ENCODE measurements at places on chromosomes 16 and 17.

GRCh38 chr16:68626557-68626956, 18.6 kb upstream of the CDH3 start:
- no peak for DNase-seq

DNA sequence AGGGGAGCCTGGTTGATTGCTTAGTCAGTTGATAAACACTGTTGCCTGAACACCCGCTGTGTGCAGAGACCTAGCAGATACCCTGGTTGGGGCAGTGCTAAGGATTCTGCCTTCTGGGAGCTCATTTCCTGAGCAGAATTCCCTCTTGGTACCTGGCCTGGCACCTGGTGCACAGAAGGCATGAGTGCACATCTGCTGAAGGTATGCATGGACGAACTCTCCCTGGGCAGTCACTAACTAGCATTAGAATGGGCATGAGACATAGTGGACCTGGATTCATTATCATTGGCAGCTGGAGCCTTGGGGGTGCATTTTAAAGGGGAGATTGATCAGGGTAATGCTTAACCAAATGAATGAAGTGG, 13.1 kb downstream of the ADCY7 start:
- no peak for DNase-seq

DNA sequence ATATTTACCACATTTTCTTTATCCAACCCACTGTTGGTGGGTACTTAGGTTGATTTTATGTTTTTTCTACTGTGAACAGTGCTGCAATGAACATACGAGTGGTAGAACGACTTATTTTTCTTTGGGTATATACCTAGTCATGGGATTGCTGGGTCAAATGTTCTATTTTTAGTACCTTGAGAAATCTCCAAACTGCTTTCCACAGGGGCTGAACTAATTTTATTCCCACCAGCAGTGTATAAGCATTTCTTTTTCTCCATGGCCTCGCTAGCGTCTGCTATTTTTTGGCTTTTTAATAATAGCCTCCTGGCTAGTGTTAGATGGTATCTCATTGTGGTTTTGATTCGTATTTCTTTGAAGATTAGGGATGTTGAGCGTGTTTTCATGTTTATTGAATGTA, 202.3 kb downstream of the LGALS9B start:
- DNase-seq = no peak

DNA sequence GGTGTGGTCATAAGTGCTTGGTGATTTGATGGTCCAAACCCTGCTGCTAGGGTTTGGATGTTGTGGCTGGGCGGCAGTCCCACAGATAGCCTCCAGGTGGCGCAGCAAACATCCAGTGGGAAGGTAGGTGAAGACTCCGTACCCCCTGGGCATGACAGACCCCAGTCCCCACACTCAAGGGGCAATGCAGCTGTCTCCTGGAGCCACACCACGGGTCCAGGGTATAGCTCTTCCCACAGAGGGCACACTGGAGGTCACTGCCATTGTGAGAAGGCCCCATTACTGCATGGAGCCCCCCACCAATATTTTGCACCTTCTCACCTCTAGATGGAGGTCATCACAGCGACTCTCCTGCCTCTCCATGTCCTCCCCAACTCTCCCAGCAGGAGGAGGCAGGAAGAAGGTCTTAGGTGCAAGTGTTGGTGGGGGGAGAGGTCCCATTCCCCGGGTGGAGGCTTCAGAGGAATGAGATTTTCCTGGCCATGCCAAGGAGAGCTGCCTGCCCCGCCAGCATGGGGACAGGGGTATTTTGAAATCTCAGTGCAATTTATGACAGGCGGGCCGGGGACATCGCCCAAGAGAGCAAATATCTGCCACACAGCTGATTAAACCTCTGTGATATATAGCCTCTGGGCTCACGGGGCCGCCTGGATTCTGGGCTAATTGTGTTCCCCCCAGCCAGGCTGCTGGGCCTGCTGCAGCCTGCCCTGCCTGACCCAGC, 17.1 kb upstream of the C17orf113 start:
- peak; percentile 26 for DNase-seq

- peak; percentile 52 for DNase-seq
Observed at GRCh38 chr17:66727634-66728570, 107.0 kb upstream of the CACNG5 start.

DNA sequence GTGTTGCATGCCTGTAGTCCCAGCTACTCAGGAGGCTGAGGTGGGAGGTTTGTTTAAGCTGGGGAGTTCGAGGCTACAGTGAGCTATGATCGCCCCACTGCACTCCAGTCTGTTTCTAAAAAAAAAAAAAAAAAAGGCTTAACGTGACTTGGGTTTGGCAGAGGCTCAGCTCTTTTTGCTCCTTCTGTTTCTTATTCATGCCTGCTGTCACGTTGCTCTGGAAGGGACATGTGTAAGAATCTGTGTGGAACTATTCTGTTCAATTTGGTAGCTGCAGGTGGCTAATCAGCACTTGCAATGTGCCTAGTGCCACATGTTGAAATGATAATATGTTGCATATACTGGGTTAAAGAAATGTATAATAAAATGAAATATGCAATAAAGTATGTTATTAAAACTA, 20.9 kb upstream of the SYT17 start:
- DNase-seq = no peak

DNA sequence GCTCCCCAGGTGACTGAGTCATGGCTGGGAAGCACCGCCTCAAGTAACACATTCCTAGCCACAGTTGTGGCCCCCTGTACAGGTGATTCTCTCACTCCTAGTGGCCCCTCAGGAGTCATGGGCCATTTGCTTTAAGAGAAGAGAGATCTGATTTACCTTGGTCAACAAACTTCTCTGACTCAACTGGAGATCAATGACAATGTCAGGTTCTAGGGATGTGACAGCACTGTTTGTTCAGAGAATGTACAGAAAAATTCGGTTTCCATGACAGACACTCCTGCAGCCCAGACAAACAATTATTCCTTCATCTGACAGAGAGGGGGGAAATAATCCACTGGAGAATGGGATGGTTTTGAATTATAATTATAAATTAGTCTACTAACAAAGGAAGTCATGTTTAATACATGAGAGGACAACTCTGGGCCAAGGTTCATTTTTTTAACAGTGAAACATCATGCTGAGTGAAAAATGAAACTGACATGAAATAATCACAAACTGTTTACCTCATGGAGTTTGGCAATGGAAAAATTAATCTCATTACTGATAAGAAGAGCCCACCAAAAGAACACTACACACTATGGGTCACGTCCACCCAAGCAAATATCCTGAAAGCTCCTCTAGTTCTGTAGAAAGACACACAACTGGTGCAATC, 9.7 kb downstream of the ERN1 start:
- no peak for DNase-seq

- DNase-seq = no peak
Observed at GRCh38 chr17:37506678-37507077, 17.0 kb downstream of the DUSP14 start.

DNA sequence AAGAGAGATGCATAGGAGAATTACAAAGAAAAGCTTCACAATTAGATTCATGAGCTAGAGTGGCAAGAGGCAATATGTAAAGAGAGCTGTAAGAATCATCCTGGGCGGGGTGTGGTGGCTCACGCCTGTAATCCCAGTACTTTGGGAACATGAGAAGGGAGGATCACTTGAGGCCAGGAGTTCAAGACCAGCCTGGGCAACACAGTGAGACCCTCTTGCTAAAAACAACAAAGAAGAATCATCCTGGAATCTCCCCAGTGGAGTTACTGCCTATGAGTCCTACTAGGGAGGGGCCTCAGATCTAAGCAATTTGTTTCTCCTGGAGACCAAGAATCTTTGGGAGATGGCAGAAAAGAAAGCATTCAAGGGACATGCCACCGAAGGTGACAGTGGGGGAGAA, 119.1 kb downstream of the HIC1 start:
- peak; percentile 80 for DNase-seq

GRCh38 chr17:80729016-80729415, 184.4 kb downstream of the RPTOR start:
- DNase-seq = no peak

DNA sequence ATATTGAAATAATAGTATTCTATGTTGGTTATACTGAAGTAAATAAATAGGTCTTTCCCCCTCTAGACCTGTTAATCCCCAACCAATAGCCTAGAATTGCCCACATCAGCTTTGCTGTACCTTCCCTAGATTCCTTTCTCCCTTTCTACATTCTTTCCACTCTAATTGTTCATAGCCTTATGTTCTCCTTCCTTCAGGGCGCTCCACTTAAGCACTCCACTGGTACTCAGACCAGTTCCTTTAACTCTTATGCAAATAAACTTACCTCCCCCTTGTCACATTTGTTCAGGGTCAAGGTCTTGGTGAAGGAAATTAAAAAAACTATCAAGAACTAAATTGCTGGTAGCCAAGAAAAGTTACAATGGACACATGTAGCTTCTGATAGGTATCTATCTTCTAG, 294.8 kb downstream of the UTP18 start:
- no peak for DNase-seq

GRCh38 chr16:58733248-58733670, 857 bp downstream of the GOT2 start:
- peak; percentile 2 for DNase-seq

- DNase-seq = no peak
Observed at GRCh38 chr17:9475101-9475658, 100.4 kb downstream of the STX8 start.

Data from astrocyte of the spinal cord (primary cell).